ENCODE measurements at places on chromosomes 6 and 20. TPM values are rescaled to one million over a fixed set of nuclear protein-coding genes. Genes with fewer than 3 reads are reported as not detected.

The SAPCD1 gene
- 0.89 TPM for total RNA-seq

The BFSP1 gene
- total RNA-seq = not detected

GRCh38 chr6:16540804-16541752, 220.2 kb downstream of the ATXN1 start:
- no peak for DNase-seq

DNA sequence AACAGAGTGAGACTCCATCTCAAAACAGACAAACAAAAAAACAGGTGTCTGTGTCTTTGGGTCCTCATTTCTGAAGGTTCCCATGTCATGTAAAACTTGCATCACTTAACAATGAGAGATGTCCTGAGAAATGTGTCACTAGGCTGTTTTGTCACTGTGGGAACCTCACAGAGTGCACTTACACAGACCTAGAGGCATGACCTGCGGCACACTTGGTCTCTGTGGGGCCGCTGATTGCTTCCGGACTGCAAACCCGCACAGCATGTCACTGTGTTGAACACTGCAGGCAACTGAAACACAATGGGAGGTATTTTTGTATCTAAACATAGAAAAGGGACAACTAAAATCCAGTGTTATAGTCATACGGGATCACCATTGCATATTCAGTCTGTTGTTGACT, 42.3 kb upstream of the TMEM181 start:
- DNase-seq = no peak

- peak; percentile 59 for DNase-seq
These were observed 94.9 kb upstream of the NT5E start for GRCh38 chr6:85354761-85355618.

- peak; percentile 68 for DNase-seq
These were observed 9.0 kb upstream of the GRM4 start for GRCh38 chr6:34154668-34155447.
